ENCODE measurements at places on chromosomes 13 and 19.
A peak's percentile ranks its signal among the peaks of the same experiment; 100 is the strongest.

GRCh38 chr19:17409990-17410389 is 4.6 kb upstream of the BST2 start:
- no peak for DNase-seq

GRCh38 chr19:3098515-3099346 is 4.6 kb downstream of the GNA11 start:
- DNase-seq, result no peak

DNA sequence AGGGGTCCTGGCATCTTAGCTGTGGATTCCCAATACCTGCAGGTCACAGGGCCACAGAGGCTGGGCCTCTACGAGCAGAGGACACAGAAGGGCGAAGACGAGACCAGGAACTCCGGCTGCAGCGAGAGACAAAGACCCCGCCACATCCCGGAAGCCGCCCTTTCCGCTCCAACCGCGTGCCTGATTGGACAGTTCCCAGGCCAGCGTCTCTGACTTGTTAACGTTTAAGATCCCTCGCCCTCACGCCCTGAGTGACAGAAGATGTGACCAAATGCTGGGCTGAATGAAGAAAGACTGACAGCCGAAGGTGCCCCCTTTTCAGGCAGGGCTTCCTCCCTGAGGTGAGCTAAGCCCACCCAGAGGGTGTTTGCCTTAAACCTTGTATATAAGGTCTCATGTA is at the start of gene ZNF98:
ZNF98 (minus strand) TSS at position 136 of the 400 bp plus-strand sequence; CDS start at position 14, 122 bp downstream.
- no peak for DNase-seq

- no peak for DNase-seq
Measured at GRCh38 chr13:41694545-41695301, 237.4 kb downstream of the RGCC start.

GRCh38 chr13:29532116-29532515 is 63.4 kb downstream of the SLC7A1 start:
- no peak for DNase-seq

DNA sequence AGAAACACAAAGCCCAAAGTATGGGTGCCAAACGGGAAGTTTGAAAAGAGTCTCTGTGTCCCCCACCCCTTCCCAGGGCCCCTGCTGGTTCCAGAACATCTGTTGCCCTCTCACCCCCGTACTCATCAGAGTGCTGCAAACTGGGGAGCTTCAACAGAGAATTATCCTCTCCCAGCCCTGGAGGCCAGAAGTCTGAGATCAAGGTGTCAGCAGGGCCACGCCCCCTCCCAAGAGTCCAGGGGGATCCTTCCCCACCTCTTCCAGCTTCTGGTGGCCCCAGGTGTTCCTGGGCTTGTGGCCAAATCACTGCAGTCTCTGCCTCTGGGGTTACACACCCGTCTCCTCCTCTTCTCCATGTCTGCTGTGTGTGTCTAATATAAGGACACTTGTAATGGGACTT is 183.4 kb downstream of the PTPRS start:
- no peak for DNase-seq

- DNase-seq, result no peak
Measured at GRCh38 chr19:47445937-47446402, 25.7 kb downstream of the SLC8A2 start.

GRCh38 chr13:24228852-24229458 is 68.4 kb downstream of the SPATA13 start:
- DNase-seq, result peak; percentile 37

DNA sequence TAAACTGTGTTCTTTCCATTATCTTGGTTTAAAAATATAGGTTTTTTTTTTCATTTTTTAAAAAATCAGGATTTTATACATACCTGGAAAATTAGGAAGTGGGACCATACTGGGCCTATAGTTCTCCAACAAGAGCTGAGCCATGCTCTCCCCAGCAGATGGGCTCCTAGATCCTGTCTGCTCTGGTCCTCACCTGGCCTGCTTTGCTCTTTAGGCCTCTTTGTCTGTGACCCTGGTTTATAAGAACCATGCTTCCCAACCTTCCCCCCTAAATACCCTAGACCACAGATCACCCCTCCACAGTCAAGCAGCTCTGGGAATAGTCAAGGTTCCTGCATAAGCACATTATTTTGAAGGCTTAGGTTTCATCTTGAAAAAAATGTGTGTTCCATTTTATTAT is 185.0 kb upstream of the TSHZ3 start:
- DNase-seq, result no peak

- DNase-seq, result no peak
Measured at GRCh38 chr13:101025519-101025918, 350.9 kb upstream of the TMTC4 start.

Data from neuronal stem cell (in vitro differentiated cells).